Lung microvascular endothelial cell (primary cell): ENCODE measurements at places on chromosomes 6 and 20.

GRCh38 chr6:108175592-108176279 is 9.9 kb downstream of the NR2E1 start:
- DNase-seq, result no peak

GRCh38 chr6:151514000-151514730 is 20.3 kb downstream of the CCDC170 start:
- no peak for DNase-seq

DNA sequence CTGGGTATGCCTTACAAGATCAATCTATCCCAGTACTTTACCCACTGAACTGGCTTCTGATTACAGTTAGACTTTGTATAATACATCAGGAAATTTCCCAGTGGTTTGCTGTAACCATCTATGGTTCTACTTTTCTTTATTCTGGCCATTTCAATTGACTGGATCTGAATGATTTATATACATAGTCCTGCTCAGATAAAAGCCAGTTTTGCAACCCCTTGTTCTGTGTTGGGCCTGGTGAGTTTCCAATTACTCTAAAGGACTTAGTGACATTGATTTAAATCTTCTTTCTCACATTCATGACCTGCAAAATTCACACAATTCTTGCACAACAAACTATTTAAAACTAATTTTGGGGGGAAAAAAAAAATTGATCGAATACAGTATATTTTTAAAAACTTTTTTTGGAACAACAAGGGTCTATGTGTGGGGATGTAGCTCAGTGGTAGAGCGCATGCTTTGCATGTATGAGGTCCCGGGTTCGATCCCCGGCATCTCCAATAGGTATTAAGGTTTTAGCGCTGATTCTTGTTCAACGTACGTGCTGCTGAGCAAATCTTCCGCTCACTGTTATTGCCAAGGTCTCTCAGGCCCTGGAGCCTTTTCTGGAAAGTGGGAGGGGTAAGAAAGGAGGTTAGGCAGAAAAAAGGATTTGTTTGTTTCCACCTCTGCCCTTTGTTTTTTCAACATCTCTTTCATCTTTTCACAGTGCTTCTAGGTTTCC is 117.5 kb downstream of the GPX5 start:
- peak; percentile 42 for DNase-seq

DNA sequence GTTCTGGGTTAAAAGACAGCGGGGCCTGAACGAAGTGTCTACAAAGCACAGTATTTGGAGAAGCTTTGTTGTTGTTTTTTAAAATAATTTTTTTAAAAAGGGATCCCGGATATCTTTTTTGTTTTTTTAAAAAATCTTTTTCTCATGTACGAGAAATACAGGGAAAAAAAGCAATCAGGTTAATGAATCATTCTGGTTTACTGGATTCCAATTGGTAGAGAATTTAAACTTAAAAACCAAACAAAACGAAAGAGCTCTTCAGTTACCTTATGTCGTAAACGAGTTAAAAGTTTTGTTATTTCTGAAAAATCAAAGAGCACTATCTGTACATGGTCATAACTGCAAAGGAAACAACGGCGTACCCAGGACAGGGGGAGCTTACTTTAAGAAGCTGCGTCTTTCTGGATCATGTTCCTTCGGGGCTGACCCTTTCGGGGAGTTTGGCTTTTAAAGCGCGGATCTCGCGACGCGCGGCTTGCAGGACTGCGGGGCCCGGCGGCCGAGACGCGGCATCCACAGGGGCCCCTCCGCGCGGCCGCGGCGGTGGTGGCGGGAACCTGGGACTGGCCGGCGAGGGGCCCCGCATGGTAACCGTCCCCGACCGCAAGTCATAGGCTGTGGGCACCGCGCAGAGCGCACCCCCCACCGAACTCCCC is 927 bp downstream of the IL20RA start:
- peak; percentile 29 for DNase-seq

GRCh38 chr20:32325706-32326503 is 32.2 kb upstream of the ASXL1 start:
- peak; percentile 93 for DNase-seq

GRCh38 chr20:59784791-59785668 is 148.4 kb downstream of the SYCP2 start:
- no peak for DNase-seq

DNA sequence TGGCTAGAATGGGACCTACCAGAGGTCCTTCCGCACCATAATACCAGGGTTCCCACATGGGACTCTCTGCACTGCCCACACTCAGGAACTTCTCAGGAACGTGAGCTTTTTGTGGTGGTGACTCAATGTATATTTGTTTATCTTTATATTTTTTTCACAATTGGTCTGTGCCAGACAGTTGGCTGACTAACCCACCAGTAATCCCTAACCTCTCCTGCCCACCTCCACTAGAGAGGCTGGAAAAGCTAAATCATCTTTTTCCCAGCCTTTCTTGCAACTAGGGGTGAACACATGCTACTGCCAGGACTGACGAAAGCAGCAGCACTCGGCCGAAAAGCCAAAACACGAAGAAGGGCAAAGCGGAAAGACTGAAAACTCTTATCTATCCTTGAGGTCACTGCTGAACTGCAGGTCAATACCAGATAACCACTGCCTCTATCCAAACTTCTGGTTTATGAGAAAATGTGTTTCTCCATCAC is 112.9 kb downstream of the TRERF1 start:
- peak; percentile 93 for DNase-seq

GRCh38 chr6:116369964-116370759 is 585 bp upstream of the DSE start:
- peak; percentile 0 for DNase-seq

GRCh38 chr6:25025248-25025918 is 89.6 kb upstream of the RIPOR2 start:
- DNase-seq, result no peak

GRCh38 chr6:53906103-53906502 is 111.3 kb downstream of the LRRC1 start:
- no peak for DNase-seq

DNA sequence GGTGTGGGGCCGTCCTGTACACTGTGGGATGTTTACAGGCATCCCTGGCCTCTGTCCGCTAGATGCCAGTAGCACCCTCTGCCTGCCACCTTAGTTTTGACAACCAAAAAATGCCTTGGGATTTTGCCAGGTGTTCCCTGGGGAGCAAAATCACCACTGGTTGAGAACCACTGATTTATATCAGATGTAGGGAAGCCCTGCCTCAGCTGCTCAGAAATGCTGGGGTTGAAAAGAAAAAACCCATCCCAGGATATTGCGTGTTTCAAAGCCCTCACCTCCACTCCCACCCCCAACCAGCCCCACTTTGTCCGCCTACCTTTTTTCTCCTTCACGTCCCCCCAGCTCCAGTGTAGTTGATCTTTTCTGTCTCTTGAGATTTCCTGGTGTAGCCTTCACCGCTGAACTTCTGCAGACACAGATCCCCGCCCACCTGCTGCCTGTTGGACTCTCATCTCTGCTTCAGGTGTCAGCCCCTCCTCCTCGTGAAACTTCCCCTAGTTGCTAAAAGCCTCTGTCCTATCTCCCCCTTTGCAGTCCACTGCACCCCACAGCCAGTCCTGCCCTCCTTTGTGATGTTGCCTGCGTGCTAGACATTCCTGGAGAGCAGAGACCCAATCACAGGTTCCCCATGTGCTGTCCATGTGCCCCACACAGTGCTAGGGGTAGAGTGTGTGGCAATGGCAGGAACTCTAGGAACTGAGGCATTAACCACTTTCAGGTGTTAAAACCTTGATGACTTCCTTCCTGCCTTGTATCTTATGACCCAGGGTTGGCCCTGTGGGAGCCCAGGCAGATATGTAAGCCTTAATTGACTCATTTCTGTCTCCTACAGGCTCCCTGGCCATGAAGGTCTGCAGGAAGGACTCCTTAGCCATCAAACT is 98.9 kb downstream of the TBC1D7 start:
- no peak for DNase-seq

GRCh38 chr6:41639809-41640371 is 1.6 kb downstream of the MDFI start:
- no peak for DNase-seq

DNA sequence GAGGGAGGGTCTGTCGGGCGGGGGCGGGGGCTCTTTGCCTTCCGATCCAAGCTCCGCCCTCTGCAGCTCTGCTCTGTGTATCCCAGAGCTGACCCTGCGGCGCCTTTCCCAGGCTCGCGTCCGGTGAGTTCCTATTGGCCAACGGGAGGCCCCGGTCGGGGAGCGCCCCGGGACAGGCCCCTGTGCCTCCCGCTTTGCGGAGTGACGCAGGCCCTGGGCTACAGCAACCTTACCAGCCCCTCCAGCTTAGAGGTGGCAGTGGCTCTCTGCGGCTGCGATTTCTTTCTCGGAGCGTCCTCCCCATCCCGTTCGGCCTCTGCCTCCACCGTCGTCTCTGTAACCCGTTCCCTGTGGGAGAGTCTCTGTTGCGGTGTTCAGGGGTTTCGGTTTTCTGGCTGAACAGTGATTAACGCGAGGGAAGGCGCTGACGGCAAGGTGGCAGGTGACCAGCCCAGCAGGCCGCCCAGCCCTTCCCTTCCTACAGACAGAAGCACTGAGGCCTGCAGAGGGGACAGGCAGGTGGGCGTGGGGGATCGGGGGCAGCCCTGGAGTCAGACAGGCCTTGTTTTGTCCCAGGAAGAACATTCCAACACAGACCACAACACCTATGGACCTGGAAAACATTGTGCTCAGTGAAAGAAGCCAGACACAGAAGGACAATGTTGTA is 18.1 kb upstream of the CEBPB start:
- DNase-seq, result peak; percentile 85

GRCh38 chr6:109036574-109037294 is 57.9 kb downstream of the SESN1 start:
- DNase-seq, result no peak

DNA sequence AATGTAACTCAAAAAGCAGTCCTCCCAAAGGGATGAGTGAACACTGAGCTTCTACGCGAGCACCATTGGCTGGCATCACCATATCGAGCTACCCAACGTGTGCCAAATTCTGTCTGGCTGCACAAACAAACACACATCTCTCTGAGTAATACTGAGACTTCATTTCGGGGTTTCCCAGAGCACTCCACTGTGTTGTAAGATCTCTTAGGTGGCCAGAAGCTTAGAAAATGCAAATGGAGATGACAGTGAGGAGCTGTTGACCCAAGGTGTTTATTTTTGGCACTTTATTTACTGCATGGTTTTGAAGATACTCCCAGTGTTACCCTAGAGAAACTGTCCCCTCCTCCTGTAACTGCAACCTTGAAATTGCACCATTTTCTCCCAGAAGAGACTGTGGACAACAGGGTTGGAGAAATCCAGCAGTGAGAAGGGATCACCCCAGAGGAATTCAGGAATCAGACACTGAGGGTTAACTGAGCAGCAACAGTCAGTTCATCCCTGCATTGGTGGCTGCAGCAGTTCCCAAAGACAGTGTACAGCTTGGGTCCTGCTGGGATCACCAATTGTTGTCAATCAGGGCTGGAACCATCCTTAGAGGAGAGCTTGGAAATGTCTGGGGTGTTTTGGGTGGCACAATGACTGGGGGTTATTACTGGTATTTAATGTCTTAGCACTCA is 1.0 kb upstream of the RIPOR2 start:
- DNase-seq, result no peak

DNA sequence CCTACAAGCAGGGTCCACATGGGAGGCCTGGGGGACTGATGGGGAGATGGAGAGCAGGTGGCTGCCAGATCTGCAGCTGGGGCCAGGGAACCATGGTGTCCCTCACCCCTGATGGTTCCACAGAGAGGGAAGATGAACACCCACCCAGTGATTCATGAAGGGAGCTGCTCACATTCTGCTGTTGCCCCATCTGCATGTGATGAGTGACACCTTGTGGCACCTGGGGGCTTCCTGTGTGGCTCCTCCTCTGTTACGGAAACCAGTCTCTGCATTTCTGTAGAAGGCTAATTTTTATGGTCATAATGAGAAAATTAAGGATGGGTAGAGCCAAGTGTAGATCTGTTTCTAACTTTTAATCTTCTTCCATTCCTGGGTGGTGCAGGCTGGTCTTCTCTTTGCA is 217.1 kb downstream of the SMOC2 start:
- no peak for DNase-seq

DNA sequence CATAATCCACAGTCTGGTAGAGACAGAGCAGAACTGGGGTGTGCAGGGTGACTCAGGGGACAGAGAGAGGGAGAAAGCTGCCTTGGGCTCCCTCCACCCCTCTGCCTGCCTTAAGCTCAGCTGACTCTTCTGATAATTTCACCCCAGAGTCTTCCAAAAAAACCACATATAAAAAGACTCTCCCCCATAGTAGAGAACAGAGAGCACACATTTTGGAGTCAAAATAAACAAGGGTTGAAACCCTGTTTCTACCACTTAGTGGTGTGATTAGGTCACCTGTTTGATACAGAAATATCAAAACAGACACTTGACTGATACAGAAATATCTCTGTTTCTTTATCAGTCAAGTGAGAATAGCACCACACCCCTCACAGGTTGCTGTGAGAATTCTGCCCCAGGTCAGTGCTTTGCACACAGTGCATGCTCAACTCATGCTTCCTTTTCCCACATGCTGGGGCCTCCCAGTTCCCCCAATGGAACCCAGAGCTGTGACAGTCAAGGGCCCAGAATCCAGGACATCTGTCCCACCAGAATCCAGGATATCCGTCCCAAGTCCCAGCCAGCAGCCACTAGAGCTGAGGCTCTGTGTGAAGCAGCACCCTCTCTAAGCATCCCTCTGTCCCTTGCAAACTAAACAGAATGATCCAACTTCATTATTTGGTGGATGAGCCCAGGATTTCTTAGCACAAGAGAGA is 1.2 kb downstream of the TREML2 start:
- no peak for DNase-seq

DNA sequence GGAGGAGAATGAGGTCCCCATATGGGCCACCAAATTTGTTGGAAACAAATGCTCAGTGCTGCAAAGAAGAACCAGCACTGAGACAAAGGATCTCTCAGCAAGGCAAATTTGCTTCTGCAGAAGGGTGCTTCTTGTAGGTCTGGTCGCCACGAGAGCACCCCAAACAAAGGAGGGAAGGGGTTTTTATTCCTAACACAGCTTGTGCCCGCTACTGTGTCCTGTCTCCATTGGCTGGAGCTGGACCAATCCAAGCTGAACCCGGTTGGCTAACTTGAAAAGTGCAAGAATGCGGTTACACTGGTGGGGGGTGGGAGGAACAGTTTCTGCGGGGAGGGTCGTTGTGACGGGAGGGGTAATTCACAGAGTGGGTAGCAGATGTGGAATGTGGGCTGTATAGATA is 54.1 kb upstream of the TULP1 start:
- DNase-seq, result no peak

DNA sequence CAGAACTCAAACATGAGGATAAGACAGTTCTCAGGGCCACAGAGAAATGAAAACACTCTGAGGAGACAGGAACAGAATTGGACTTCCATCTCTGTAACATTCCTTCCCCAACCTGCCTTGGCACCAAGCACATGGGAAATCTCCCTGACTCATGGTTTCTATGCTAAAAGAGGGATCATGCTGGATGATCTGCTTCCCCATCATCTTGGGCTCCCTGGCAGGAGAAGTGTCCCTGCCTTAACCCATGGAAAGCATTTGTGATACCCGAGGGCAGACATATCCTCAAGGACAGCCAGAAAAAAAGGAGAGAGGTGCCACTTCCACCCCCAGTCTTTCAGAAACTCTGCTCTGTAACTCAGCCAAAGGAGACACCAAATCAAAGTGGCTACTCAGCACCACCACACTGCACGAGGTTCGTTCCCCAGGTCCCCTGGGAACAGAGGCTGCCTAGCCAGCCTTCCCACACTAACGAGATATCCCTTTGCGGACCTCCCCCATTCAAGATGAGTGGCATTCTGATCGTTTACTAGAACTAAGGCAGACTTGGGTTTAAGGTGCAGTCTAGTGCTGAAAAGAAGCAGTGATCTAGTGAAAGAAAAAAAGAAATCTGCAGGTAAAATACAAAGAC is 34.8 kb downstream of the BLOC1S5 start:
- DNase-seq, result peak; percentile 16

- DNase-seq, result no peak
Observed at GRCh38 chr6:40500227-40500626, 86.9 kb downstream of the LRFN2 start.

- DNase-seq, result no peak
Observed at GRCh38 chr6:158188591-158188990, 20.4 kb downstream of the GTF2H5 start.
